D341Med (cell line): ENCODE measurements at places on chromosomes 13 and 19.

- no peak for DNase-seq
These were observed 1067.7 kb downstream of the PCDH9 start for GRCh38 chr13:66162470-66162869.

- no peak for DNase-seq
These were observed 1.2 kb downstream of the C5AR1 start for GRCh38 chr19:47310819-47311218.

- no peak for DNase-seq
These were observed 72.1 kb downstream of the GPC6 start for GRCh38 chr13:93298713-93299112.

DNA sequence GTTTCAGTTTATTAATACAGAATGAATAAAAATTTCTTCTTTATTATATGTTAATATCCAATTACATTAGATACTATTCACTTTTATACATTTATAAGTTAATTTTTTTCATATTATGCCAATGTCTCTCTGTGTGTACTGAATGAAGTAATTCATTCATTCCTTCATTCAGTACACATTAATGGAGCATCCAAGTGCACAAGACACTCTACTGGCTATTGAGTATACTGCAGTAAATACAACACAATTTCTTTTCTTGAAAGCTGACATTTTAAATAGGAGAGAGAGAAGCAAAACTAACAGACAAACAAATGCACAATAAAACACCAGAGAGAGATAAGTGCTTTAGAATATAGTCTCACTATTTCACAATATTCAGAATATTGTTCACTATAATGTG, 1038.3 kb upstream of the SPRY2 start:
- no peak for DNase-seq

DNA sequence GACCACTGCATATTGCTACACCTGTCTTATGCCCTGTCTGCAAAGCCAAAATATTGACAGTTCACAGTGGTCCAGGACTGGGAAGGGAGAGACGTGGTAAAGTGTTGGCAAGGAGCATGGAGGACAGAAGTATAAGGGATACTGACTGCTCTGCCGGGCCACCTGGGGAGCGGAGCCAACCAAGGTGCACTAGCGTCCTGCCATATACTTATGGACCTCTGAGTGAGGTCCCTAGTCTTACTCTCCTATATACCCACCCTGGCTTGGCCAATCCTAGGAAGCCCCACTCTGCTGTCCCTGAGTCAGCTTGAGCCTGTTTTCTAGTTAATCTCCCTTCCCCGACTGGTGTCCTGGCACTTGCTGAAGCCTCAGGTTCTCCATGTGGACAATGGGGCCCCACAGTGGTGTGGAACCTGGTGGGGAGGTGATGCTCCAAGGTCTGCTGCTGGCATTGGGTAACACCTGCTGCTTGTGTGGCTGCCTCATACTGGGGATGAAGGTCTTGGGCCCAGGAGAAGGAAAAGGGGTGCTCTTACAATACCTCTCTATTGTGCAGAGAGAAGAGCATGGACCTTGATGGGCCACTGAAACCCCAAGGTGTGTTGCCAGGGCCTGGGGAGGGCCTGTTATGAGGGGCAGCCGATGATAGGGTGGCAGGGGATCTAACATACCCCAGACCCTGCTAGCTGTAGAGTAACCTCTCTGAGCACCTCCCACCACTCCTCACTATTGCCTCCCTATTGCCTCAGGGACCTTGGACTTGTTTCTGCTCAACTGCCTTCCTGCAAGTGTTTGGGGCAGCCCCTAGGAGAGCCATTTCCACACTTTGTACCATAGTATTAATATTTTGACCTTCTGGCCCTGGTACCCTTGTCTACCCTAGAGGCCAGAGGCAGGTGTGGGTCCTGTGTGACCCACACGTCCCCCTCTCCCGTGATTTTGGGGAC, 6.7 kb upstream of the TRIM28 start:
- no peak for DNase-seq

GRCh38 chr19:2488405-2488941, 12.5 kb downstream of the GADD45B start:
- no peak for DNase-seq

DNA sequence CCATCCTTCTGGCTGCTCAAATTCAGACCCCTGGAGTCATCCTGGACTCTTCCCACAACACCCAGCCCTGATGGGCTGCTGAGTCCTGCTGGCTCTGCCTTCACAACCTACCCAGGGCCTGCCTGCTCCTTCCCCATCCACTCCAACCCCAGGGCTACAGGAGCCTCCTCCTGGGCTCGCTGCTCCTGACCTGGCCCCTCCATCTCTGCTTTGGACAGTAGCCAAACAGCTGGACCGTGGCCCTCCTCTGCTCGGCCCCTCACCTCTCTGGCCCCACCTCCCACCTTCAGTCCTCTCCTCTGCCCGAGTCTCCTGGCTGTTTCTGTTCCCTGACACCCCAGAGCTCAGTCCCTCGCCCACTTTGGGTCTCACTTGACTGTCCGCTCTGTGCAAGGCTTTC, 66.7 kb downstream of the CEBPG start:
- no peak for DNase-seq

DNA sequence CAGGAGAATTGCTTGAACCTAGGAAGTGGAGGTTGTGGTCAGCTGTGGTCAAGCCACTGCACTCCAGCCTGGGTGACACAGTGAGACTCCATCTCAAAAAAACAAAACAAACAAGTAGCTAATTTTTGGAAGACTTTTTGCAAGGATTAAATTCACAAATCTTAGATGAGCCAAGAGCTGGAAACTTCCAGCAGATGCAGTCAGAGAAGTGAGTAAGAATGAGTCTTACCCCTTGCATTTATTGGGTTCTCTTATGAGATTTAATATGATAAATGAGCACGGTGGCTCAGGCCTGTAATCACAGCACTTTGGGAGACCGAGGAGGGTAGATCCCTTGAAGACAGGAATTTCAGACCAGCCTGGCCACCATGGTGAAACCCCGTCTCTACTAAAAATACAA, 44.9 kb upstream of the NBEA start:
- no peak for DNase-seq

DNA sequence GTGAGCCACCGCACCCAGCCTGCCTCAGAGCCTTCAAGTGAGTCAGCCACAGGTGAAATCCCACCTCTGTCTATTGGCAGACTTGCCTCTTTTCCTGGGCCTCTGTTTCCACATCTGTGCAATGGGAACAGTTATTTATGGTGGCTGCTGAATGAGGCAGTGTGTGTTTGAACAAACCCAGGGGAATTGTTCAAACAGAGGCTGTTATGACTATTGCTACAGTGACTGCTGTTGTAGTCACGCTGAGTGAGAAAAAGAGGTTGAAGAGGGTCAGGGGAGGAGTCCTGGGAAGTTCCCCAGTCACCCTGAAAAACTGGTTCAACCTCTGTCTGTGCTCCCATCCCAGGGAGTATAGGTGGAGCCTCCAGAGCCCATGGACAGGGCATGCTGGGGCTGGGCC, at the start of gene CEACAM19:
CEACAM19 (plus strand) TSS at position 83 of the 400 bp plus-strand sequence. CDS start 450 bp downstream, outside the sequence.
- no peak for DNase-seq

DNA sequence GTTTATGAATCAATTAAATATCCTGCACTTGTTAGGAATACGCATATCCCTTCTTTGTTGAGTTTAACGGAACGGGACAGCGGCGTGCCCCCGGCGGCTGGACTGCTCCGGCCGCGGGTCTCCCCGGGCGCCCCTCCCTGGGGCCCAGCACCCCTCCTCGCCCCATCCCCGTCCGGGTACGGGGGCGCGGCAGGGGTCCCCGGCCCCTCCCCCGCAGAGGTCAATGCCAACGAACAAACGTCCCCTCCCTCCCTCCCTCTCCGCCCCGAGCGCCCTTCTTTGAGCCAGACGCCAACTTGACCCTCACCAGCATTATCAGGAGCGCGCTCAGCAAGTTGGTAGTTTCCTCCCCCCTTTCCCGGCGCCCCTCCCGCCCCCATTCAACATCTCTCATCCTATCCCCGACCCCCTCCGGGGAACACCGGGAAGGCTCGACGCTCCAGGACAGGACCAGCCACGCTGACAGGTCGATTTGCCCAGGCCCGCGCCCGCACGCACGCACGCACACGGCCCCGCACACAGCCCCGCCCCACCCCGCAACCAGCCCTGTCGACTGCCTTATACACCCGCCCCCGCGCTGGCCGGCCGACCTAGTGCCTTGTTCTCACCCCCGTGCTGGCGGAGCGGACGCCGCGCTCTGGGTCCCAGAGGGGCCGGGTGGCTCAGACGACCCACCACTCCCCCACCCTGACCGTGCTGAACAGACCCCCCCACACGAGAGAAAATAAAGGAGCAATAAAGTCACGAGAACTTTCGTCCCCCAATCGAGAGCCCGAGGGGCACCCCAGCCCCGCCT, 5.0 kb downstream of the LYL1 start:
- no peak for DNase-seq

GRCh38 chr19:43306097-43306496, 36.8 kb upstream of the PSG9 start:
- no peak for DNase-seq

- DNase-seq, result no peak
These were observed 1209.7 kb upstream of the PCDH20 start for GRCh38 chr13:62625214-62625881.

DNA sequence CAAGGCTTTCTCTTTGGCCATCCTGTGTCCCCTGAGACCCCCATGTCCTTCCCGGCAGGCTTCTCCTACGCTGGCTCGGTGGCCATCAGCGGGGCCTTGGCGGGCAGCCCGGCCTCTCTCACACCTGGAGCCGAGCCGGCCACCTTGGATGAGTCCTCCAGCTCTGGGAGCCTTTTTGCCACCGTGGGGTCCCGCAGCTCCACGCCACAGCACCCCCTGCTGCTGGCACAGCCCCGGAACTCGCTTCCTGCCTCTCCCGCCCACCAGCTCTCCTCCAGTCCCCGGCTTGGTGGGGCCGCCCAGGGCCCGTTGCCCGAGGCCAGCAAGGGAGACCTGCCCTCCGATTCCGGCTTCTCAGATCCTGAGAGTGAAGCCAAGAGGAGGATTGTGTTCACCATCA, 14.2 kb downstream of the PLEKHJ1 start:
- DNase-seq, result peak; percentile 72

DNA sequence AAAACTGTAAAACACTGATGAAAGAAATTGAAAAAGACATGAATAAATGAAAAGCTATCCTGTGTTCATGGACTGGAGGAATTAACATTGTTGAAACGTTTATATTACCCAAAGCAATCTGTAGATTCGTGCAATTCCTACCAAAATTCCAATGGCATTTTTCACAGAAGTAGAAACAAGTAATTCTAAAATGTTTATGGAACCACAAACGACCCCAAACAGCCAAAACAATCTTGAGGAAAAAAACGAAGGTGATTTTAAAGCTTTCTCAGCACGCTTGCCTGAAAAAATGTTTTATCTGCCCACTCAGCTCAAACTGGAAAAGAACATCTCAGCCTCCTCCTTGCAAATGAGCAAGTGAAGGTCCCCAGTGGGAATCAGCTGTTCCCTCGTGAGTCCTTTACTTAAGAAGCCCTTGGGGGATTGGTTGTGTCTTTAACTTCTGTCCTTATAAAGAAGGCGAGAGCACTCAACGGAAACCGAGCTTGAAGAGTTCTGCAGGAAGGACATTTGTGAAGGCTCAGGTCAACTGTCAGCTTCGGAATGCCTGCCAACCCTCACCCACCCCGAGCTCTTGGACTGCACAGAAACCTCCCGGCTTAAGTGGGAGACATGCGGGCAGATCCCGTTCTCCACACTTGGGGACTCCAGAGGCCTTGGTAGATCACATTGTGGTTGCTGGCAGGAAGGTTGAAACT, 256.0 kb upstream of the IRS2 start:
- no peak for DNase-seq

- no peak for DNase-seq
These were observed 60.0 kb downstream of the RASA3 start for GRCh38 chr13:114072421-114072820.

DNA sequence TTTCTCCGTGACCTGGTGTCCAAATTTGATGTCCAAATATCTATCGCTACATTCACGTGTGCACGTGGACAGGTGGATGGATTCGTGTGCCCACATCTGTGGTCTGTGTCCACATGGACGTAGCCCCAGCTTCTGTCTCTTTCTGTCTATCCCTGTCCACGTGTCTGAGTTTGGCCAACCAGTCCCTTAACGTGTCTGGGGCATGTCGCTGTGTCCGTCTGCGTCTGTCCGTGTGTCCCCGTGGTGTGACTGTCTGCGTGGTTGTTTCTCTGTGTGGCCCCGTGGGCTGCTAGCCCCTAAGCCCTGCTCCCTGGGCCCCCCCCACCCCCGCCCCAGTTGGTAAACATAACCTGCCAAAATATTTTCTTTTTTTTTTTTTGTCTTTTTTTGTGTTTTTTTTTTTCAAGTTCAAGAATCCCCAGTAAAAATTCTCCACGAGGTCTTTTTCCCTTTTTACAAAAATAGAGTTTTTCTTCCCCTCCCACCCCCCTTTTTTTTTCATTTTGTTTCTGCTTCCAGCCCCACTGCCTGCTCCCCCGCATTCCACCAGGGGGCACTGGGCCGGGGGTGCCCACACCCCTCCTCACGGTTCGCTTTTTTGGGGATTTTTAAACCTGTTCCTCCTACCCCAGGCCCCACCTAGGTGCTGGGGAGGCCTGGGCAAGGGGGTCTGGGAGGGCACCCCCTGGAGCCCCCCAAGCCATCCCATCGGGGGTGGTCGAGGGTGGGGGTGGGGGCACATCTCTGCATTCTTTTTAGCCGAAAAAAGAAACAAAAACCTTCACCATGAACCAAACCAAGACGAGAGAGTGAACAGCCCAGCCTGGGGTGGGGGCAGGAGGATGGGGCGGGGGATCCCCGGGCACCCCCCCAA, 18.3 kb downstream of the PRKCSH start:
- DNase-seq, result peak; percentile 73
